Pancreas (tissue), 10 donors: ENCODE measurements at places on chromosomes 3 and 15. TPM values are rescaled to one million over a fixed set of nuclear protein-coding genes. Genes with fewer than 3 reads are reported as not detected.

DNA sequence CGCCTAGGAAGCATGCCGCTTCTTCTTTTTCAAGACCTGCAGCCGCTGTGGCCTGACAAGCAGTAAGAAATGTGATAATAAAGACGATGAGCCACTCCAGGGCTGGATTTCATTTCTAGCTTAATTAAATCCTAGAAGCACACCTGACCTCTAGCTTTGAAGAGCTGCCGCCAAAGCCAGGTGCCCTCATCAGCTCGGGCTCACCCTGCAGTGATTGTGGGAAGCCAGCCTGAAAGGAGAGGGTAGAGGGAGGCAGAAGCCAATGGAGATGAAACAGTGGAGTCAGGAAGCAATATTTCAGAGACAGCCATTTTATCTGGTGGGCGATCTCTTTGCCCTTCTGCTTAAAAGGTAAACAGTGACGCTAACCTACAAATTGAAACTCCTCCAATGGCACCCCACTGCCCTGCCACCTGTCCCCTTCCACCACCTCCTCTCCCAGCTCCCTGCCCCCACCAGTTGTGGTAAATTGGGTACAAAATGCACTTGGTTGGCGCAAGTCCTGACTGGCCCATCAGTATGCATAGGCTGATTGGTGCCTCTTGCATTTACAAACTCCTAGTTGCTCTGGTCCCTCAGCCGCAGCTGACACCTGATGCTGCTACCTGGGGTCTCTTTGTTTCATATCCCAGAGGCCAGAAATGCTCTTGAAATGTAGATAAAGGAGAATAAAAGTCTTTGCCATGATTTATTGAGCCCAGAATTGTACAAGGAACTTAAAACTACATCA lies 385.3 kb downstream of the PDCD6IP start:
- no peak for DNase-seq

DNA sequence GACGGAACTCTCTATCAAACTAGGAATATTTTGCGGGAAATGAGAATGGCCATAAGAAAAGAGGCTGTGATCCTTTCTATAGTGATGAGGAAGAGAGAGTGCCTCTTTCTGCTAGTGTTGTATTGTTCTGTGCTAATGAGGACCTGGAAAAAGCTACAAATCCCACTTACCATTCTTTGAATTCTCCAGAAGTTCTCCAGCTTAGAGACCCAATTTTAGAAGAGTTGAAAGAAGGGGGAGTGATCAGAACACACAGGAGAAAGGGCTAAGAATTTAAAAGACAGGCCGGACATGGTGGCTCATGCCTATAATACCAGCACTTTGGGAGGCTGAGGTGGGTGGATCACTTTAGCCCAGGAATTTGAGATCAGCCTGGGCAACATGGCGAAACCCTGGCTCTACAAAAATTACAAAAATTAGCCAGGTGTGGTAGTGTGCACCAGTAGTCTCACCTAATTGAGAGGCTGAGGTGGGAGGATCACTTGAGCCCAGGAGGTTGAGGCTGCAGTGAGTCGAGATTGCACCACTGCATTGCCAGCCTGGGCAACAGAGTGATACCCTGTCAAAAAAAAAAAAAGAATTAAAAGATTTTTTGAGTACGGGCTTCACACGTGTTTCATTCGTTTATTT lies 126.9 kb downstream of the IQCH start:
- DNase-seq = no peak

- no peak for DNase-seq
Measured at GRCh38 chr3:71994203-71994602, 209.3 kb upstream of the PROK2 start.

GRCh38 chr3:162764808-162765071 lies 1268.1 kb downstream of the OTOL1 start:
- no peak for DNase-seq

Gene LAMB2
- polyA plus RNA-seq = 483 TPM

DNA sequence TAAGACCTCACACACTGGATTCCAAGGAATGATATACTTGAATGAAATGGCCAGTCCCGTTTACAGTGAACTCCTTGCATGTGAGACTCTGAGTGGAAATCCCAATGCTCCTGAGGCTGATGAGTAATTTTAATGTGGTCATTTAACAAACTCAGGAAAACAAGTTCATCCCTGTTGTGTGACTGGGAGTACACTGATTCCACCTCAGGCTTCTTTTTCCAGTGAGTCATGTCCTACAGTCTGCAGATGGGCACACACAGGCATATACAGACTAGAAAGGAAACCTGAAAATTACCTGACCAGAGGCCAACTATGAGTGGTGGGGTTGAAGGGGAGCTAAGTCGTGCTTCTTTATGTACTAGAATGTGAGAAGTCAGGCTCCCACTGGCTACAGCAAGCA lies 5.8 kb downstream of the SQOR start:
- no peak for DNase-seq

Gene PCSK6
- 1.8 TPM for polyA plus RNA-seq

GRCh38 chr3:115475178-115476041 lies 147.9 kb upstream of the GAP43 start:
- DNase-seq = no peak

- no peak for DNase-seq
Measured at GRCh38 chr15:77557144-77557543, 75.6 kb downstream of the LINGO1 start.

- no peak for DNase-seq
Measured at GRCh38 chr3:155983834-155984474, 113.5 kb downstream of the GMPS start.

DNA sequence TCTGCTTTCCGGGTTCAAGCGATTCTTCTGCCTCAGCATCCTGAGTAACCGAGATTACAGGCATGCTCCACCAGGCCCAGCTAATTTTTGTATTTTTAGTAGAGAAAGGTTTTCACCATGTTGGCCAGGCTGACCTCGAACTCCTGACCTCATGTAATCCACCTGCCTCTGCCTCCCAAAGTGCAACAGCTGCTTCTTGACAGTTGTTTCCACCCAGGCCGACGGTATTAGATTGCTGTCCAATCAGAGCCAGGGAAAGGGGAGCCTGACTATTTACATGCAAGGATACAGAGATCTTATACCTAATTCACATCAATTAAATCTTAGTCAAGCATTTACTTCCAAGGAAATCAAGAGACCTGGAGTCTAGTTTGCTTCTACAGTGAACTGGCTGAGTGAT lies 4.0 kb upstream of the CAPN3 start:
- no peak for DNase-seq

- no peak for DNase-seq
Measured at GRCh38 chr15:86235667-86236066, 156.0 kb downstream of the AGBL1 start.

DNA sequence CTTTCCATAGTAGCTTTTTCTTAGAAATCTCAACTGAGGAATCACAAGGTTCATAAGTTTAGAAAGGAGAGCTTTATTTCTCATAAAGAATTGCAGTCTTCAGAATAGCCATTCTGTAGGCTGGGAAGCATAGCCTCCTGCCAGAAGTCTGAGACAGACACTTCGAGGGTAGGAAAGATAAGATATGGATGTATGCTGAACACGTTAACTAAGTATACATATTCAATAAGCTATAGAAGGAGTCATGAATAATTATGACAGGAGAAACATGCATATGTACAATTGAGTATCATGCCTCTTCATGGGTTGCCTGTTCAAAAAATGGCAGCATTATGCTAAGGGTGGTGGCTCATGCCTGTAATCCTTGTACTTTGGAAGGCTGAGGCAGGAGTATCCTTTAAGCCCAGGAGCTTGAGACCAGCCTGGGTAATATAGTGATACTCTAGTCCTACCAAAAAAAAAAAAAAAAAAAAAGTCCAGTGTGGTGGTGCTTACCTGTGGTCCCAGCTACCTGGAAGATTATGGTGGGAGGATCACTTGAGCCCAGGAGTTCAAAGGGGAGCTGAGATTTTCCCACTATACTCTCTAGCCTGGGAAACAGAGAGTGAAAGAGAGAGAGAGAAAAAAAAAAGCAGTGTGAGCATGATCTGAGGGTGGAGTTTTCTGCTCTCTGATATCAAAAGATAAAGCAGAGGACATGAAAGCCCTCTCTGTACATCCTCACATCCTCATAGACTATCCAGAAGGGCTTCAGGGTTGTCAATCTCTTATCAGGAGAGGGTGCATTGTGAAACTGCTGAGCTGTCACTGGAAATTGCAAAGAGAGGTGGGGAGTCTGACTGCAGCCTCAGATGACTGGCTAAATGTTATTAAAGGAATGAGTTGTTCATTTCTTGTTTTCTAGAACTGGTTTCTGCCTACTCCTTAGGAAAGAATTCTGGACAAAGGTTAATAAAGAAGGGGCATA lies 23.6 kb upstream of the CADPS start:
- no peak for DNase-seq
